Mesenteric fat pad (tissue), 1 donor: ENCODE measurements at places on chromosomes 1 and 21. TPM values are rescaled to one million over a fixed set of nuclear protein-coding genes. Genes with fewer than 3 reads are reported as not detected.

DNA sequence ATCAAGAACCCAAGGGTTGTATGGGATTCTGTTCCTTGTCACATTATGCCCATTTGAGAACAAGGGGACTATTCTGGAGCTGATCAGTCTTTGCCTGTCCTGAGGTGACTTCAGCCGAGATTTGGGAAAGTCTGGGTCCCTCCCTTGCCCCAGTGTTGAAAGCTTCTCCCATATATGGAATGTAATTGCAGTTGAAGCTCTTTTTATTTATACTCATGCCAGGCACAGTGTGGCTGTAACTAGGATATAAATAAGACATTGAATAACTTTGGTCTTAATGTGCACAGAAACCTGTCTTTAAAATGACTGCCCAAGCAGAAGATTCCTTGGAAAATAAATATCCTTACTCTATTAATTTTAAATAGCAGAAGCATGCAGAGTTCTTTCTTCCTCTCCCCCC, 15.2 kb downstream of the AKNAD1 start:
- no peak for DNase-seq

DNA sequence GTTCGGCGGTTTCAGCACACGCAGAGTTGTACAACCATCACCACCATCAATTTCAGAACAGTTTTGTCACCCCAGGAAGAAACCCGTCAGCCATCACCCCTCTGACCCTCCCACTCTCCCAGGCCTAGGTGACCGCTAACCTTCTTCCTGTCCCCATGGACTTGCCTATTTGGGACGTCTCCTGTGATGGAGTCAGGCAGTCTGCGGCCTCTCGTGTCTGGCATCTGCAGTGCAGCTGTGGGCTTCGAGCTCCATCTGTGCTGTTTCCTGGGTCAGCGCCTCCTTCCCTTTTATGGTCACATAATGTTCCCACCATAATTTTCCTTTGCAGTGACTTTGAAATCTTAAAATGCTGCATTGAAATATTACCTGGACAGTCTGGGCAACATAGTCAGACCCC, 24.4 kb downstream of the SLC45A1 start:
- DNase-seq, result no peak

DNA sequence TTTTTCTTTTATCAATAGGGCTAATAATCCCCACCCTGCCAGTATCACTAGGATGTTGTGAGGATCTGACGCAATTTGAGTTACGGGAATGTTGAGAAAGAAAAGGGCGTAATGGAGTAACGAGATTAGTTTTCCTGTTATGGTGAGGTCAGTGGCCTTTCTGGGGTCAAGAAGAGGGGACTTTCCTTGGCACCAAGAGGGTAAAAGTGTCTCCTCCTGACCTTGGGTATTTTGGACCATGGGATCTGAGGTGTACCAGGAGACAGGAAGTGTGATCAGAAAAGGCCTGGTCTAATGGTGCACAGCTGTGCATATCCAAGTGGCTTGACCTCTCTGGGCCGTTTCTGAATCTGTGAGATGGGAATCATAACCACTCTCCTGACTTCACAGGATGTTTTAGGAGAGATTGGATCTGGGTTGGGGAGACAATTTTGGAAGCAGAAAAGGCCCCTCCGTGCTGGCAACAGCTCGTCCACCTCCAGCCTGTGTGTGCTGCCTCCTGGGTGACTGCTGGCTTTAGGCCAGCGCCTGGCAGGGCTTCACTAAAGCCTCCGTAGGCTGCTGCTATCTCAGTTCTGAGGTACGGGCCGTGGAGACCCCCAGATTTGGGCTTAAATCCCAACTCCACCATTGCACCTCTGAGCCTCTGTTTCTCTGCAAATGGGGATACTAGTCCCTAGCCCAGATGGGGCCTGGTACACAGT, 37.1 kb downstream of the ALPL start:
- DNase-seq, result no peak

DNA sequence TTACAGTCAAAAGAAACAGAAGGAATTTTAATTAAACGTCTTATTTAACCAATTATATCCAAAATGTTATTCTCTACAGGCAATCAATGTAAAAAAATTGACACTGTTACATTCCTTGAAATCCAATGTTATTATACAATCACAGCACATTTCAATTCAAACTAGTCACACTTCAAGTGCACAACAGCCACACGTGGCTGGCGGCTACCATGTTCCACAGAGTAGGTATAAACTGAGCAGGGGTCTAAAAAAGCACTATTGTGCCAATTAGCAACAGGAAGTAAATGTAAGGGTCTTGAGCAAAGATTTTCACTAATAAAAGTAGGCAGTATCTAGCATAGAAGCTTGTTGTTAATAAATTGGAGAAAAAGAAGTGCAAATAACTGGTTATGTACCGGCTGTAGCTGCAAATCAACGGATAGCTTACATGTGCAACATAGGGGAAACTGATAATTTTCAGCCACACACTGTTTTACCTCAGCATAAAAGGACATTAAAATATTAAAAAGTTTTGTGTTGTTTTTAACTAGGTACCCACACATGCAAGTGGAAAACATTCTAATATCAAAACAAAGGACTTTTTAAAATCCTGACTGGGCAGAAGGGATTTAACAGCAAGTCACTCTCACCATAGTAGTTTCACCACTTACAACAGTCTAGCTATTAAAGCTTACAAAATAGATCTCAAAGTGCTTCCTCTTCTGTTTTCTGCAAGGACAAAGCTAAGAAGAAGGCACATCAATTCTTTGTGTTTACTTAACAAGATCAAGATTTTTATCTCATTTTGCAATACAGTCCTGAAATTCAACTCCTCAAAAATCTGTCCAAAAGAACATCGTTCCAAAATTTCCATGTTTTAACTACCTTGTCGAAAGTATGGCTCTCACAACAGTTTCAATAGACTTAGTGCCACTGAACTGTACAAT, 2.5 kb downstream of the CSDE1 start:
- DNase-seq, result no peak

GRCh38 chr1:56827711-56828110, 8.5 kb upstream of the FYB2 start:
- no peak for DNase-seq

DNA sequence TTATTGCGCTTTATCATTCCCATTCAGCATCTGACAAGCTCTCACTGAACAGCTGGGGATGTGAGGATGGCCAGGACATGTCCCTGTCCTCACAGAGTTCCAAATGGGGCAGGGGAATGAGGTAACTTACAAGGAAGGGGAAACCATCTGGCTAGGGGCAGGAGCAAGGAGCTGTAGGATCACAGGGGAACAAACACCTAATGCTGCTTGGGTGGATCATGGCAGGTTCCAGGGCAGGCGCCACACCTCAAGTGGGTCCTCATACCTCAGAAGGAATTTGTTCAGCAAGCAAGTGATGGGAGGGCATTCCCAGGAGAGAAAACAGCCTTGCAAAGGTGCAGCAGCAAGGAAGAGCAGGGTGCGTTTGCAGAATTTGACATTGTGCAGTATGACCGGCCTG, 35.1 kb upstream of the GRIK3 start:
- no peak for DNase-seq

- DNase-seq, result no peak
Observed at GRCh38 chr21:39805983-39806382, 61.0 kb downstream of the IGSF5 start.

GRCh38 chr1:171500304-171500703, 15.0 kb downstream of the PRRC2C start:
- no peak for DNase-seq

DNA sequence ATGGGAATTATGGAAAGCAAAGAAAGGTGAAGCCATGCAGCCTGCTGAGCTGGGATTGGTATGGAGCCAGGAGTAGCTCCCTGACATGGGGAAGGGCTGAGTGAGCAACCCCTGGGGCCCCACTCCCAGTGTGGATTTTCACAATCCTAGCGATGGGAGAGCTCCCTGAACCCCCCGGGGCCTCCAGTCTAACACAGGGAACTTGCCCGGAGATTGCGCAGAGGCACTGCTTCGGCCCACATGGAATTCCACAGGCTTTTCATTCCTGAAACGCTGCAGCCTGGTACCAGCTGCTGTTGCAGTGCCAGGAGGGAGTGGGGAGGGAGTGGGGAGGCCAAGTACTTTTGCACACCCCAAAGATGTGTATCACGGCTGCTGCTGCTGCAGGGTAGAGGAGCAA, 110.4 kb upstream of the C21orf91 start:
- no peak for DNase-seq

DNA sequence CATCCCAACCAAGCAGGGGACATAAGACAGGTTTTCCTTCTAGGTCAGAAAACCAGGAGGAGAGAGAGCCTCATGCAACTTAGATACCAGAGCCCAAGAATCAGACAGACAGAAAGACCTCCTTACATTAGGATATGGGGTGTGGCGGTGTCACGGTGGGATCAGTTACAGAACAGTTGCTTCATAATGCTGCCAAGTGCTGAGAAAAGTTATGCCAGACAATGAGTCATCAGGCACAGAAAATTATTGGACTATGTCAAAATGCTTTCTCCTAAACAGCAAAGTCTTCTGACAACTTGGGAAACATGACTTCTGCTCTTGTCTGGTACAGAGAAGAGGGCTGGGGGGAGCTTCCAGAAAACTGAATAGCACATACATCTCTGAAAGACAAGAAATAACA, 1120.2 kb upstream of the TMPRSS15 start:
- no peak for DNase-seq

DNA sequence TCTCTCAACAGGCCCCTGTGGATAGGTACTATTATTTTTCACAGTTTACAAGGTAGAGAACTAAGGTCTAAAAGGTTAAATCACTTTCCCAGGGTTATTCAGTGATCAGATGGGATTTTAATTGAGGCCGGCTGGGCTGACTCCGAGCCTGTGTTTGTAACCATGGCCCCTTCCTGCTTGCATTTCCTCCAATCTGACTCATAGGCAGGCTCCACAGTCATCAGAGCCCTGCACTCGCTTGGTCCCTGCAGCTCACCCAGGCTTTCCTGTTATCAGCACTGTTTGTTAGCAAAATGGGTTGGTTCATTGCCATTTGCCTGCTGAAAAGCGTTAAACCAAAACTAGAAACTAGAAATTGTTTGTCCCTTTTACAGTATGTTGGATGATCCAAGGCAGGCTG, 41.4 kb upstream of the LMX1A start:
- DNase-seq, result no peak

DNA sequence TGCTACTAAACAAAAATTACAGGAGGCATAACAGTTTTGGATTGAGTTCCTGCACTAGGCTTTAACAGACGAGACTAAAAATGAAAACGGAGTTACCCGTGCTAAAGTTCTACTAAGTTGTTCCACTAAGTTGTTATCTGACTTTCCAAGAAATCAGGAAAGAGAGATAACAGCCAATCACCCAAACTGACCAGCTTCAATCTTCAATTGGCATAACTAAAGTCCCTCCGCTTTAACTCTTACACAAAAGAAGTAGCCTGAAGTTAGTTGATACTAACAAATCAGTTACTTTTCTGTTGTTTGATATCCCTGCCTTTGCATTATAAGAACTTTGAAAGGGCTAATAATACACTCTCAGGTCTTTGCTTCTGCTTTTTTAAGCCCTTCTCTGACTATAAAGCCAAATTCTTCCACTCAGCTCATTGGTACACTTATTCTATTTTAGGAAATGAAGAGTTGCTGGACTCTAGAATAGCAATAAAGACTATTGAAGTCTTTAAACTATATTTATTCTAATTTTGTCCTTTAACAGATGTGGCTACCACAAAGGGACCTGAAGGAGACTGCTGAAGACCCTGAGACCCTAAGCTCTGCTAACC, 61.3 kb downstream of the TESK2 start:
- DNase-seq, result no peak

DNA sequence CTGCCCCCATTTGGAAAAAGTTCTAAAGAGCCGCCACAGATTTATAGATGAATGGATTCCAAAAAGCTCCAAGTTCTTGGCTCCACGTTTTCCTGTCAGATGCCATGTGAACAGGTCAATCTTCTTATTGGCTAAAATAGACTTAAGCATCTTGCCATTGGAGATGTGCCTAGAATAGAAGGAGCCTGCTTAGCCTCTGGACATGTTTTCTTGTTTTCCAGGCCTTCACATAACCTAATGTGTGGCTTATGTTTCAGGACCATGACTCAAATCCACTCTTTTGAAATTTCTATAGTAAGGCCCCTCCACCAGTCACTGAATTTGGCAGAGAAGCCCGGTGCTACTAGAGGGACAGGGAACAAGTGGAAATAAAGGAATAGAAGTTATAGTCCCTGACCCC, 31.5 kb downstream of the PHC2 start:
- no peak for DNase-seq

DNA sequence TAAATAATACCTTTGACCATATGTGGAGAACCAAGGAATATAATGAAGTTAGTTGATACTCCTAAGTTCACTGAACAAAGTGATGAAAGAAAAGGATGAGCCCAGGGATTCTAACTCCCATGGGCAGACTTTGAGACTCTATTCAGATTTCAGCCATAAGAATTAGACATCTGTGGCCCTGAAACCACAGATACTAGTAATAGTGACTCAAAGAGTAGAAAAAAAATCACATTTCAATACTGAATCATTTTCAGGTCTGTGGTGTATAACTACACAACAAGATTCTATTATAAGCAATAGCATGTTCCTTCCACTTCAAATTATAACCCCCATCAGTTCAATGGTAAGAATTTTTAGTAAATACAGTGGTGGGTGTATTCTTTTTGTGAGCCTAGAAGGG, 16.4 kb upstream of the F13B start:
- DNase-seq, result no peak

DNA sequence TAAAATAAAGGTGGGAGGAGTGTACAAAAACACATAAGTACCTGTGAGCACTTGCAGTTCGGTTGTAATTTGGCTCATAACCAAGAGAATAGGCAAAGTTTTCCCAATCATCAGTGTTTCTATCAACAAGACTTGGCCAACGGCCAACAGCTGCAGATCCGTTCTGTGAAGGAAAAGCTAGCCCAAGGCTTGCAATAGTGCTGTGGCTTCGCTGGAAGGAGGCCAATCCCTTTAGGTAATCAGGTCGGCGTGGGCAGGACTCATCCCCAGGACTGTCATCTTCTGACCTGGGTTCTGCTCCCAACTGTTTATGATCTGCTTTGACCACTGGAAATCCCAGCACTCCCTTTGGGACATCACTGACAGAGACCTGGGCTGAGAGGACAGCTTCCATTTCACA, 107.8 kb downstream of the LYST start:
- DNase-seq, result no peak

Gene AKNAD1
- not detected for total RNA-seq

Gene PTAFR
- total RNA-seq, result 22.8 TPM

Gene KLF17
- total RNA-seq, result not detected

Gene ANKRD35
- total RNA-seq, result 4.3 TPM

Gene SFN
- total RNA-seq, result 1.3 TPM

Gene CFHR4
- not detected for total RNA-seq

Gene SPATA17
- total RNA-seq, result not detected

Gene TESK2
- total RNA-seq, result 2.8 TPM

Gene CD1E
- not detected for total RNA-seq

Gene LMX1A
- 0.32 TPM for total RNA-seq

Gene USP48
- total RNA-seq, result 53.7 TPM

Gene NGF
- 5.2 TPM for total RNA-seq

Gene OR2T2
- not detected for total RNA-seq

Gene GJA9
- total RNA-seq, result not detected

Gene PRR9
- not detected for total RNA-seq

Gene MX2
- total RNA-seq, result 39.9 TPM
